ENCODE measurements at places on chromosomes 3 and 15.

DNA sequence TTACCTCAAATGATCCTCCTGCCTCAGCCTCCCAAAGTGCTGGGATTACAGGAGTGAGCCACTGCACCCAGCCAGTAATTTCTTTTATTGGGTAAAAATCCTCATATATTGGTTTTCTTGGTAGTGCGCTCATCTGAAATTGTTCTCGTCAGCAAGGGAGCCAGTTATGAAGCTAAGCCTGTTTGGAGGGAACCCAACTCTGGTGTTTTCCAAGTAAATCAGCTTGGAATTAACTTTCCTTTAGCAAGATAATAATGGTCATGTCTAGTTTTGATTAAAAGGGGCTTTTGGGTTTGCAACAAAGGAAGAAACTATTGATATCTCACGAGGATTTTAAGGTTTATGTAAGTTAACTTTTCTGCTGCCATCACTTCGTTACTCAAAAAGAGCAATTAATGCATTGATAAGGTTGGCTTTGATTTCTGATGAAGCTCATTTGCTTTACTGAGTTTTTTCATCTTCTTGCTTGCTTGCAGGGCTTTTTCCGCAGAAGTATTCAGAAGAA, 72.7 kb downstream of the RARB start:
- DNase-seq = no peak

DNA sequence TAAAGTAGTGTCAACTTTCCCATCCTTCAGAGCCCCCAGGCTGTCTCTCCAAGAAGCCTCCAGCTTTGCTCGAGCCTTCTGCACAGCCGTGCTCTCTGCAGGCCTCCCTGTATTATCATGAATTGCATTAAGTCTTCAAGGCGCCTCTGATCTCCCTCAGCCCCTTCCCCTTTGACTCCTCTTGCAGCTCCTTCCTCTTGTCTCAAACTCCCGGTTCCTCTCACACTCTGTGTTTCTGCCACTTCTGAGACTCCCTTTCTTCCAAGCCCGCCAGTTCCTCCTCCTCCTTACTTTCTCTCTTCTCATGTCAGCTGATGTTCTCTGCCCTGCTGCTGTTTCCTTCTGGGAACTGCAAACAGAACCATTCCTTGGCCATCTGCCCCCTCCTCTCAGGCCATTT, 418.8 kb downstream of the EPHB1 start:
- DNase-seq = no peak

GRCh38 chr15:98506711-98507110, 141.6 kb upstream of the IGF1R start:
- DNase-seq = no peak

GRCh38 chr15:63502137-63502766, 2.1 kb upstream of the USP3 start:
- peak; percentile 64 for DNase-seq

- DNase-seq = no peak
Observed at GRCh38 chr15:82139823-82140268, 94.0 kb upstream of the MEX3B start.
